Nephron progenitor cell (in vitro differentiated cells): ENCODE measurements at places on chromosomes 1 and 21.

DNA sequence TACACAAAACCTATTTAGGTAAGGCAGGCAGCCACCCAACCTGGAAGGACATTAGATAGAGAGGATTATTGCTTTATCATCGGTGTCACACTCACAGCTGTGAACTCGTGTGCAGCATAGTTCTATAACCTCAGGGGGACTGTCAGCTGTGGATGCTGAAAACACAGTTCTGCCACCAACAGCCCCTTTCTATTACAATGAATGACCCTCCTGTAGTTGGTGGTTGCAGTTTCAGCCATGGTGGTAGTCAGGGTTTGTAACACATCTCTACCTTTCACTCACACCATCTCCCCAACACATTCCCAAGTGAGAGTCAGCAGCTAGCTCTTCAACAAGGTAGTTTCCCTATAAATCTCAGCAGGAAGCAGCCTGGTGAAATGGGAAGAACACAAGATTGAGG lies 136.8 kb downstream of the ZC3H11B start:
- no peak for DNase-seq

DNA sequence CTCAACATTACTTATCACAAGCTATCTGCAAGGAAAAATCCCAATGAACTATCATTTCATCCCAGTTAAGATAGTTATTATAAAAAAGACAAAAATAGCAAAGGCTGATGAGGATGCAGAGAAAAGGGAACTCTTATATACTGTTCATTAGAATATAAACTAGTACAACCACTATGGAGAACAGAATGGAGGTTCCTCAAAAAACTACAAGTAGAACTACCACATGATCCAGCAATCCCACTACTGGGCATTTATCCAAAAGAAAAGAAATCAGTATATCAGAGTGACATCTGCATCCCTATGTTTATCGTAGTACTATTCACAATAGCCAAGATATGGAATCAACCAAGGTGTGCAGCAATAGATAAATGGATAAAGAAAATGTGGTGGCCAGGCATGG lies 4.9 kb upstream of the C1orf185 start:
- DNase-seq = no peak

- no peak for DNase-seq
Observed at GRCh38 chr1:194159941-194160340, 973.5 kb upstream of the B3GALT2 start.

DNA sequence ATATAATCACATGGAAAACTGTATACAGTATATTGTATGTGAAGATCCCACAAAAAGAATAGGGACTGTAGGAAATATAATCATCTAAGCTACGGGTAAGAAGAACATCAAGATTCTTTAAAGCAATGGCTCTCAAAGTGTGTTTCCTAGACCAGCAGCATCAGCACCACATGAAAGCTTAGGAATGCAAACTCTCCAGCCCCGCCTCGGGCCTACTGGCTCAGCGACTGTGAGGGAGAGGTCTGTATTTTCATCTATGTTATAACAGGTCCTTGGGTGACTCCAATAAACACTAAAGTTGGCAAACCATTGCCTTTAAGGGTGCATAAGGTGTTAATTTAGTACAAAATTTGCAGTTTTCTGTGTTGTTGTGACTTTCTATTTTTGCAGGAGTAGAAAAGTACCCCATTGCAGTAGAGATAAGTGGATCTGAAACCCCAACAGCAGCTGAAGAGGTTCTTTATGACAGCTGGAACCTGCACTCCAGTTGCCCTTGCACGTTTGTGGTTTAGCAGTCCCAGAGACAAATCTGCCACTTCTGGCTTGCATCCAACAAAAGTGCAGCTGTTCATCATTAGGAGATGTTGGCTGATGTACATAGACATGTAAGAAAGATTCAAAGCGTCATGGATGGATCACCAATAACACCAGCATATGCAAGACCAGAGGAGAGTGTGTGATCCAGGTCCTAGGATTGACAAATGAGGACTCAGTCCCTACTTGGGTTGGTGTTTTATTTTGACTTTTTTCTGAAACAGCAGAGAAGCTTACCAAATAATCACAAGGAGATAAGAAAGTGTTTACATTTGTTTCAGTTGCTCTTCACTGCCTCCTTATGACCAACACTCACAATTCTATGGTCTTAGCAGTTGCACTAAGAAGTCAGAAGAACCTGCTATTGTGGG lies 15.9 kb upstream of the IFNAR1 start:
- DNase-seq = no peak

- no peak for DNase-seq
Observed at GRCh38 chr21:14962217-14962616, 102.6 kb downstream of the NRIP1 start.

GRCh38 chr1:156608036-156608674 lies 6.9 kb upstream of the GPATCH4 start:
- peak; percentile 46 for DNase-seq

DNA sequence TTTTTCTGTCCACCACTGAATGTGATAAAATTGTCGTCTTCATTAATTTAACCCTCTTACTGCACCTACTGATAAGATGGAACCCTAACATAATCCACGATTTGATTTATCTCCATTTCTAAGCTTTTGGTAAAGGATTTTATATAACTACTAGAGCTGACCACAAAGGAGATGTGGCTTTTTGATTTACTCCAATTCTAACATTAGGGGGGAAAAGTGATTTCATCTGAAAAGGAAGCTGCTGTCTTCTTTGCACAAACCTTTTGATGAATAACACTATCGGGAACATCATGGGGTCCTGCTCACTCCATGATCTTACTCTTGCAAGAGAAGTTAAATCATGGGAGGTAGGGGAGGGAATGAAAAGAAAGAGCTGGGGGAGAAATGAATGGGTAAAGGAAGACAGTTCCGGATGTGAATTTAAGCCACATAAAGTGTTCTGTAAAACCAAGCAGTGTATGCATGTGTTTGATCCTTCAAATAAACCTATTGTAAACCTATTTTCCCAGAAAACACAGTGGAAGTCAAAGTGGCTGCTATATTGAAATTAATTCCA lies 161.8 kb downstream of the GABPA start:
- DNase-seq = no peak

- DNase-seq = no peak
Observed at GRCh38 chr1:100320311-100321099, 31.8 kb upstream of the CDC14A start.

- DNase-seq = no peak
Observed at GRCh38 chr1:57311006-57311405, 112.9 kb downstream of the DAB1 start.

DNA sequence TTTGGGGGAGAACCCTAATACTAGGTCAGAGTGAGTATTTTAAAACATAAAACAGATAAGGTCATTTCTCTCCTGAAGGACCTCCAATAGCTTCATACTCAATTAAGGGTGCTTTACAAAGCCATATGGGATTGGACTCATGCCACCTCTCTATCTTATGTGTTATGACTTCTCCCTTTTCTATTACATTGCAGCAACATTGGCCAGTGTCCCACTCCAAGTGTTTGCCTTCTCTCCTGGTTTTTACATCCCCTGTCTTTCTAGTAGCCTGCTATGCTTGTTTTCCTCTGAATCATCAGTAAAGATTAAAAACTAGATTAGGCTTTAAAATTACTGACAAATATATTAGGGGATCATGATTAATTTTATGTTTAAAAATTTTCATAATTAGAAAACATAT lies 66.6 kb downstream of the SCMH1 start:
- no peak for DNase-seq
